ENCODE measurements at places on chromosomes 11 and 22. TPM values are rescaled to one million over a fixed set of nuclear protein-coding genes. Genes with fewer than 3 reads are reported as not detected.

Gene GNAZ
- total RNA-seq = 18.3 TPM

Gene PHETA2
- total RNA-seq = 11.0 TPM

Gene OTUB1
- 44.3 TPM for total RNA-seq

Gene KRTAP5-2
- total RNA-seq = not detected

Gene SMIM35
- total RNA-seq = not detected

Gene OR4A16
- not detected for total RNA-seq

Gene FUT4
- 5.5 TPM for total RNA-seq

Gene DDI1
- total RNA-seq = not detected

Gene RRM1
- 24.5 TPM for total RNA-seq

Gene PHF5A
- total RNA-seq = 35.9 TPM

Gene CD3E
- total RNA-seq = 2.2 TPM

Gene MEI1
- total RNA-seq = 2.2 TPM

Gene KDM4E
- not detected for total RNA-seq

Gene PATE4
- not detected for total RNA-seq

Gene ALDH3B1
- total RNA-seq = 14.6 TPM

Gene UPK3A
- not detected for total RNA-seq

Gene PLEKHA7
- 43.2 TPM for total RNA-seq

Gene TSPAN32
- total RNA-seq = 1.3 TPM

Gene KRTAP5-11
- not detected for total RNA-seq

Gene OR6A2
- 0.35 TPM for total RNA-seq

Gene SMTNL1
- not detected for total RNA-seq

Gene MYEOV
- total RNA-seq = 31.4 TPM

Gene CDC42EP2
- total RNA-seq = 88.4 TPM

Gene SYTL2
- total RNA-seq = 13.5 TPM

Gene NLRP14
- not detected for total RNA-seq

Gene DERL3
- 1.4 TPM for total RNA-seq

Gene STK33
- total RNA-seq = 1.3 TPM

Gene DENND6B
- total RNA-seq = 2.2 TPM

Gene KLHL35
- total RNA-seq = 0.61 TPM

Gene TECTA
- total RNA-seq = 0.84 TPM

Gene KCTD14
- total RNA-seq = 1.4 TPM

Gene IRAG1
- 24.8 TPM for total RNA-seq

Gene NCF4
- total RNA-seq = 51.0 TPM

Gene ACTN3
- total RNA-seq = 0.10 TPM

Gene OSBPL5
- 41.4 TPM for total RNA-seq

Gene TBC1D10A
- 25.8 TPM for total RNA-seq

Gene HBE1
- not detected for total RNA-seq

Gene C11orf21
- 1.0 TPM for total RNA-seq

Gene TSSK2
- total RNA-seq = not detected

Gene MMP10
- total RNA-seq = not detected

Gene INSC
- total RNA-seq = not detected

Gene OR4A47
- total RNA-seq = not detected

Gene NRIP3
- total RNA-seq = 0.87 TPM

Gene C11orf86
- total RNA-seq = 0.64 TPM
